Posterior cingulate gyrus (tissue), 11 donors: ENCODE measurements at places on chromosomes 5 and 9.

GRCh38 chr9:78407636-78408312 lies 110.8 kb downstream of the PSAT1 start:
- no peak for DNase-seq

DNA sequence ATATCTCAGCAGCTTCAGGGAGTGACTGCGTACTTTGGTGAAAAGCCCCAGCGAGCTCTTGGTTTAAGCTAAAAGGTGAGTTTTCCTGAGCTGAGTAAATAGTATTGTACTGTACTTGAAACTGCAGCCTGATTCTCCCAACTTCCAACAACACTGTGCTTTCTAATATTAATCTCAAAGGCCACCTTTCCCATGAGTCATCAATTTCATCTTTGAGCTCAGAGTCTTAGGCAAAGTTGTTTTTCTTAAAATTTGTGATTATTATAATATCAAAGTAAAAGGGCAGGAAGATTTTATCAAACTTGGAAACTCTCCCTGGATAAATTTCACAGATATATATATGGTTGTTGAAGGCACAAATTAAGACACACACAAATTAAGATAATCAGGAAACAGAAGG lies 51.0 kb downstream of the TRPC7 start:
- no peak for DNase-seq

- DNase-seq, result no peak
Observed at GRCh38 chr9:27599870-27600238, 26.6 kb upstream of the C9orf72 start.

- DNase-seq, result peak; percentile 98
Observed at GRCh38 chr5:157858527-157859226, at the start of gene CLINT1. TSS of gene CLINT1 (minus strand) at chr5:157859145. CDS start at chr5:157858970, 175 bp downstream.

GRCh38 chr9:109708451-109708945 lies 71.5 kb upstream of the PALM2AKAP2 start:
- no peak for DNase-seq

GRCh38 chr5:31096238-31096865 lies 97.1 kb upstream of the CDH6 start:
- DNase-seq, result no peak

- no peak for DNase-seq
Observed at GRCh38 chr5:15506146-15506545, 6.2 kb downstream of the FBXL7 start.

- no peak for DNase-seq
Observed at GRCh38 chr9:77926371-77926878, 105.2 kb downstream of the GNAQ start.

DNA sequence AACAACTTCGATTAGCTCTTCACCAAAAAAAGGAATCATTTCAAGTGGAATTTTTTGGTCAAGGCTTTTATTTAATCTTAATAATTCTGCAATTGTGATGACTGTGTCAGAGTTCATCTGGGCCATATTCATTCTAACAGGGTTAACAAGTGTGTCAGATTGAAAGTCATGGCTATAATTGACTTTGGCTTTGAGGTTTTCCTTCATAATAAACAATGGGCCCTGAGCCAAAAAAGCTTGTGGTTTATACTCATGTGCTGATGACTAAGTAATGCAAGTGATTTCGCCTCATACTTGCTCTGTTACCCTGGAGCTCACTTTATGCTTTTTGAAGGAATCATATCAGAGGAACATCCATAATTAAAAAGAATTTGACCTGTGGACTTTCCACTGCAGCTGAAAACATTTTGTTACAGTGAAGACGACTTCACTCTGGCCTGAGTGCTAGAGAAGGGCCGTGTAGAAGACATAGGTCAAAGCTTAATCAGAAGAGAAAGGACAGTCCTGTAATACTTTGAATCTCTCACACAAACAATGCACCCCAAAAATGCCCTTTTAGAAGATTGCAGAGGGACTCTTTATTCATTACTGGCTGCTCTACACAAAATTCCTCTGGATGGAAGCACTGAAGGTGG lies 101.7 kb downstream of the GDNF start:
- DNase-seq, result no peak

DNA sequence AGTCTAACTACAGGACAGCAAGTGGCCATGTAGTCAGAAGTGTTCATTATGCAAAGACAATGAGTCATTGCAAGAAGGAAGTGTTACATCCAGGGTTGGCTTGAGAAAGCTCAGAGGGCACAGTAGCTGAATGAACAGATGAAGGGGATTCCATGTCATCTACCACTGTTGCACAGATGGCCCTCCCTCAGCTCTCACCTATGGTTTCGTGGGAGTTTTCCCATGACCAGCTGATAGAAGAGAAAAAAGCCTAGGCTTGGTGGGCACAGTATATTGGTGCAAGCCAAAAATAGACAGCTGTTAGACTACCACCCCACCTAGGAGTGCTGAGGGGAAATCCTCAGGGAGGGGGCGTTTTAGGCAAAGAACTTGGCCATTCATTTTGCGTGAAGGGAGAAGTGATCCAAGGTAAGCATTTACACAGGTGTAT lies 217.0 kb downstream of the DMRT2 start:
- no peak for DNase-seq

DNA sequence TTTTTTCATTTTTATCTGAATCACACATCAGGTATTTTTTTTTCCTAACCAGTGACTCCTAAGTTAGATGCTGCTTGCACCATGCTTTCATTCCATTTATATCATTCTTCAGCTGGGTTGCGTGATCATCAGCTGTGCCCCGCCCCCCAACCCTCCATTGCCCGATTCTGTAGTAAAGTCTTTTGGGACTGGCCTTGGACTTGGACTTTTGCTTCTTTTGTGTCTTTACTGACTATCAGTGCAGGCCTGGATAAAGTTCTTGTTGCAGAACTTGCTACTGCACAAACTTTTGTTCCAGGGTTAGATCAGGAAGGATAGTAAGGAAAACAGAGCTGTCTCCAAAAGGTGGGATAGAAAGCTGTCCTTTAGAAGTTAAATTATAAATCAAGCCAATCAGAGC lies 38.5 kb downstream of the SLC22A5 start:
- no peak for DNase-seq

DNA sequence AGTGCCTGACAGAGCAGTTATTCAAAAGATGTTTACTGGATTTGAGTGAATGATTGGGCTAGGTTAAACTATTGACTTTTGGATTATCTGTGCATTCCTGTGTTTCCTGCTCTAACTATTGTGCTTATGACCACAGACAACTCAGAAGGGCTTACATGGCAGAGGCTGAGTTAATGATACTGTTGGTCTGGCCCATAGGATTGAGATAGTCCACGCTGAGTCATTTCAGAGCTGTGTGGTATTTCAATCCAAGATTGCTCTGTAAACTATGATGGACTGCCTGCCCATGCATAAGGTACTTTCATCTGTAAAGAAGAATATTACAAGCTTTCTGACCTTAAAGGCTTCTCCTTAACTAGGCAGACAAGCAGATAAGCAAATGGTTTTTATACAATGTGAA lies 49.1 kb upstream of the SLIT3 start:
- DNase-seq, result no peak

GRCh38 chr5:37875051-37875787 lies 35.4 kb upstream of the GDNF start:
- DNase-seq, result no peak

DNA sequence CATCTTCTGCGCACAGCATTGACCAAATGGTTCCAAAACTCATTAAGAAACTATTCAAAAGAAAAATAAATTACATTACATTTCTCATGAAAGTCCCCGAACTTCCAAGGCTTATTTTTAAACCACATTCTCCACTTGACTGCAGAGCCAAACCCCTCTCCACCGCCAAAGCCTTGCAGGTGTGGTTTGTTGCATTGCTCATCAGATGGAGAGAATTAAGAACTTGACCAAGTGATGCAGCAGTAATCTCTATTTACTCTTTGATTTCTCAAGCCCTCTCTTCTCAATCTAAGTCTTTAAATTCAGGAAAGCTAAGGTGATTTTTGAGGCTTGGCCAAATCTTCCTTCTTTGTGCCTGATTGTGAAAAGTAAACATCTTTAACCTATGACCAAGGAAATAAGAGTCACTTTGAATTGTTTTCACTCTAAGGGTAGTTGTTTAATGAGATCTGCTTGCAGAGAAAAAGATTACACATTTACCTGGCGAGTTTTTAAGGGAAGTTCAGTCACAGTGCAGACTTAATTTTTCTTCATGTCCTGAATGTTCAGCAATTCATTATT lies 290.5 kb upstream of the ITGA1 start:
- no peak for DNase-seq

GRCh38 chr5:14868771-14869170 lies 2.8 kb downstream of the ANKH start:
- DNase-seq, result no peak

GRCh38 chr9:93094658-93095204 lies 1.3 kb upstream of the CARD19 start:
- peak; percentile 84 for DNase-seq

DNA sequence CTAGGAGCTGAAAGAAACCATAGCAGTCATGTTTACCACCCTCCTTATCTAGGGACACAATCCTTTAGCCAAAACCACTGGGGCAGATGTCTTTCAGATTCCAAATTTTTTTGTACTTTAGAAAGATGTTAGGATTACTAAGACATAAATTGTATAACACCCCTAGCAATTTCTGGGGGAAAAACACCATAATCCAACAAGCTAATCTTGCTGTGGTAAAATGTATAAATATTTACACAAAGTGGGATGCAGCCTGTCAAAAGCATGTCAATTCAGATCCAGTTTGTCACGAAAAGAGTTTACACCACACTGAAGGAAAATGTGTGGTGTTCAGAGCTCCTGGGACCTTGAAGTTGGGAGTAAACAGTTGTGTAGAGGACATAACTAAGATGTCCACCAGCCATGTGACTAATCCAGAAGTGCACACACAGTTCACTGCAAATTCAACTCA lies 274.3 kb downstream of the ADAMTSL1 start:
- no peak for DNase-seq

DNA sequence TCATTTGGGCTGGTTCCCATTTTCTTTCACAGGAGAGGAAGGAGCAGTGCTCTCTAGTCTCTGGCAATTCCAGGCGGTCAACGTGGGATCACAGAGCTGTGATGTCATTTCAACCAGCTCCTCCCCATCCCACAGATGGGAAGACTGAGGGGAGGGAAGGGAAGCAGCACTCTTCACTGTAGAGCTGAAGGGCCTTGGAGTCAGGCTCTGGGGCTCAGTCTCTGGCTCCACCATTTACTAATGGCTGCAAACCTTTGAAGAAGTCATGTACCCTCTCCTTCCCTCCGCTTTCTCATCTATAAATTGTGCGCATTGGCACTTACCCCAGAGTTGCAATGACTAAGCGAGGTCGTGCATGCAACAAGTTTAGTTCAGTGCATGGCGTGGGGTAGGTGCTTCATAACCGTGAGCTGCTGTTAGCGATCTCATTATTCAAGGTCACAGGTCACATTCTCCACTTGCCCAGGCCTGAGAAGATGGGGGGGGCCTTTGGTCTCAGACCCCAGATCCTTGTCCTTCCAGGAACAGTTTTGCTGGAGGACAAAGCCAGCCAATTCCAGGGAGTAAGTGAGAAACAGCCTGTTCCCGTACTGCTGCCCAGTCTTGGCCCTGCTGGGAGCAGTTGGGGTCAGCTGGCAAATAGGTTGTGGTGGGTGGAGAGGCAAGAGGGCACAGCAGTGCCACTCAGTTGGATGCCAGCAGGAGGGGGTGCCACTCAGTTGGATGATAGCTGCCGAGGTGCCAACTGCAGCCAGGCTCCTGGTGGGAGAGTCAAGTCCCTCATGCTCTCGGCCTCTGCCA lies 136.7 kb downstream of the RGS3 start:
- DNase-seq, result no peak

GRCh38 chr5:1552521-1553255 lies 28.9 kb upstream of the LPCAT1 start:
- peak; percentile 93 for DNase-seq

DNA sequence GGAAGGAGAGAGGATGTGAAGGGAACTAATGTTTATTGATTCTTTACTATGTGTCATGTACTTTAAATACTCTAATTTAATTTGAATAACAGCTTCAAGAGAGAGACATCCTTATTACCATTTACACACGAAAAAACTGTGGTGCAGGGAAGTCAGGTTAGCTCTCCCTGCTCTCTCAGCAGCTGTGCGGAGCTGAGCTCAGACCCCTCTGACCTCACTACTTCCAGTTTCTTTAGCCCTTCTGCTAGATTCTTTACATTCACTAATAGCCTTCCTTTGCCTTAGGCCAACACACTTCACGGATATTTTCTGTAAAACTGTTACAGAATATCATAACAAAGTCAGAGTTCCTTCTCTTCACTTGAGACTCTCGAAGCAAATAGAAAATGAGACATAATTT lies 131.3 kb upstream of the ARRDC3 start:
- DNase-seq, result no peak

DNA sequence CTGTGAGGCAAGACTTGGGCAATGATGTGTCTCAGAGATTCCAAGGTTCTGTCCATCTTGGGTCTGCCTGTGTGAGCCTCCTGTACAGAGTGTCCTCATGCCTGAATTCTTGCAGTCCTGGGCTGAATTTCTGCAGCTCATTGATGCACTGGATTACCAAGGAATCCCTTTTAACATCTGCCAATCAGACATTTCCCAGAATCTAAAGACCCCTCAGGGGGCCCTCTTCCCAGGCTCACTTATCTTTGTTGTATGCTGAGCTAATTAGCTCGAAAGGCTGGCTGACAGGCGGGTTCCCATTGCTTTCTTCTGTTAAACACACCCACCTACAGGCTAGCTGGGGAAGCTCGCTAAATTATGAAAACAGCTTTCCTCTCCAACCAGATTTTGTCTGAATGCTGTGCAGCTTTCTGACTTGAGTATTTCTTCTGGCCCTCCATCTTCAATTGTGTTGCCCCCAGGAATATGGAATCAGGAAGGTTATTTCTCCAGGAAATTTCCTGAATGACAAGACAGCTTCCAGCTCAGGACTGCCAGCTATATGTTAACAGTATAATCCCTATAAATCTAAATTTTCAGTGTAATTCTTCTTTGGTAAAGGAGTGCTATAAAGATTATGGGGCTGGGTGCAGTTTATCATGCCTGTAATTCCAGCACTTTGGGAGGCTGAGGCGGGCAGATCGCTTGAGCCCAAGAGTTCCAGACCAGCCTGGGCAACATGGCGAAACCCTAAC lies at the start of gene LIX1:
Gene LIX1 (minus strand): TSS at position 91 of the 734 bp plus-strand sequence. CDS start 35 bp downstream, at position 56.
- DNase-seq, result peak; percentile 55

DNA sequence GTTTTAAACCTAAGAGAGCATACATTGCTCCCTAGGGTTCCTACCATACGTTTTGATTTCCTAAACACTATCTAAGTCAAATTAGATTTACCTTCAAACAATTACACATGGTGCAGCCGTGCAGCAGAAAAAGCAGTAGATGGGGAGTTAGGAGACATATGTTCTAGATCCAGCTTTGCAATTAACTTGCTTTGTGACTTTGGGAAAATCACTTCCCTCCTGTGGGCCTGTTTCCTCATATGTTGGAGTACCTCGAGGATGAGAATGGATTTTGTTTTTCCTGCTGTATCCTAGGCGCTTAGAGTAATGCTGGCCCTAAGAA lies 711 bp downstream of the MRPL50 start:
- no peak for DNase-seq

- no peak for DNase-seq
Observed at GRCh38 chr5:167264348-167264747, 1027.1 kb upstream of the WWC1 start.

- no peak for DNase-seq
Observed at GRCh38 chr5:40844565-40844964, 3.4 kb downstream of the CARD6 start.

DNA sequence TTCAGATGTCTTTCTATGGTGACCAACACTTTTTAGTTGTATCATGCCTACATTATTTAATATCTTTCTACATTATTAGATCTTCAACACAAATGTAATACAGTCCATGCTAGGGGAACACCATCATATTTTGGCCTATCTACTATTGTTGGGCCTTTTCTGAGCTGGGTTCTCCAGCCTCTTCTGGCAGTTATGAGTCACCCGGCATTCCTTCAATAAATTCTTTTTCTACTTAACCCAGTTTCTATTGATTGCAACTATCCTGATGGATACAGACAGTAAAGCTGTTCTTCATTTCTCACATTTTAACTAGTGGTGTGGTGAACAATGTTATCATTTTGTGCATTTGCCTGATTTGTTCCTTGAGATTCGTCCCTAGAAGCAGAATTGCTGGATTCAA lies 529.3 kb downstream of the BNC2 start:
- DNase-seq, result no peak
